ENCODE measurements at places on chromosomes 11 and 22. TPM values are rescaled to one million over a fixed set of nuclear protein-coding genes. Genes with fewer than 3 reads are reported as not detected.

GRCh38 chr22:49614966-49615965, 212.4 kb downstream of the BRD1 start:
- DNase-seq: no peak

ALX4 gene
- polyA plus RNA-seq: not detected

MUC5AC gene
- polyA plus RNA-seq: not detected

ACRV1 gene
- 0.74 TPM for polyA plus RNA-seq

All from GM12878 (cell line).